ENCODE measurements at places on chromosomes 12 and 14.

DNA sequence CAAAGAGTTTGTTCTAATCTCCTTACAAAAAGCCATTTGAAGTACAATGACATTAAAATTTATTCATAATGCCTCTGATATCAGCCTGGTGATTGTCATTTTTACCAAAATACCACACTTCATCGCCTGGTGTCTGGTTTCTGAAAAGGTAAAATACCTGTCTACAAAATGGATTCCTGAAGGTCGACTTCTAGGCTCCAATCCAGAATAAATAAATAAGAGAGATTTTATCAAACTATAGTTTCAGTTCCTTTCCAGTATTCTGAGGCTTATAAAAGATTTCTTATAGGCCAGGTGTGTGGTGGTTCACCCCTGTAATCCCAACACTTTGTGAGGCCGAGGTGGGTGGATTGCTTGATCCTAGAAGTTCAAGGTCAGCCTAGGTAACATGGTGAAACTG, 340.7 kb downstream of the SLC16A7 start:
- DNase-seq = no peak

- DNase-seq = no peak
These were observed 4.7 kb downstream of the PPP2R3C start for GRCh38 chr14:35117112-35117511.

- no peak for DNase-seq
These were observed 177.6 kb downstream of the SNAPC1 start for GRCh38 chr14:61939776-61940175.

DNA sequence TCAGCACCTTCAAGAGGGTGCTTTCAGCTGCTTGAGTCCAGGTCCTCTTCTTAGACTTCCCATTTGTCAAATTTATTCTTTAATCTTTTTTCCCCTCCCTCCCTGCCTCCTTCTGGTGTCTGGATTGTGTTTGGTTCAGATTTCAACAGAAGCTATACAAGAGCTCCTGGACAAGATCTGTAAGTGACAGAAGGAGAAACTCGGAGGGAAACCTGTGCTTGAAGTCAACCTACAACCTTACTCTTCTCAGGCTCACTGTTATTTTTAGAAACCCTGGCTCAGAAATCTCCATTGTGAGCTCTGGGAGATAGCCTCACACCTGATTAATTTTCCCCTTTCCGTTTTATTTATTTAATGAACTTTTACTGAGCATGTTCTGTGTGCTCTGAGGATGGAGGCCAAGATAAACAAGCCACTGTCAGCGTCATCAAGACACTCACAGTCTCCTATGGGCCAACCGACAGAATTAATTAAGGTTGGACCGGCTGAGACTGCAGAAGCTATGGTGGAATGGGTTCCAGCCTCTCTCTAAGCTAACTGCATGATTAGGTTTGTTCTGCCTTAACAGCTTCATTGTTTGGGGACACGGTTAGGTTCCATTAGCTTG, 13.5 kb downstream of the PDE1B start:
- DNase-seq = no peak

- DNase-seq = no peak
These were observed 24.8 kb downstream of the EPYC start for GRCh38 chr12:90979951-90980350.

DNA sequence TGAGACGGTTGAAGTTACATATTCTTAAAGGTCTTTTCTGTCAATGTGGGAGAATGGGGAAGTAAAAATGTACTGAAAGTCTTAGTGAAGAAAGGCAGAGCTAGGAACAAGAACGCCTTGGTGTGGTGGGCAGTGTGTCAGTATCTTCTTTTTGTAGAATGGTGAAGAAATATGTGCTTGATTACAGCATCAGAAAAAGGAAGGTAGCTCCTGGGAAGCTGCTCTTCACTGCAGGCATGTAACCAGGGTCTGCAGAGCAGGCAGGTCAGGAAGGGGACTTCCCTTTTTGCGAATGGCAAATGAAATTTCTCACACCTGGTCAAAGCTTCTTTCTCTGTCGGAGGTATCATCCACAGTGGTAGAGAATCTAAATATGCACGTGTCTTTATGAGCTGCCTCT, 226.2 kb downstream of the ADAMTS20 start:
- no peak for DNase-seq

GRCh38 chr14:50040895-50041465, 75.4 kb downstream of the VCPKMT start:
- no peak for DNase-seq

GRCh38 chr14:94312481-94313246, 10.5 kb downstream of the SERPINA6 start:
- no peak for DNase-seq

- no peak for DNase-seq
These were observed 16.2 kb downstream of the SLC25A29 start for GRCh38 chr14:100289916-100290606.

DNA sequence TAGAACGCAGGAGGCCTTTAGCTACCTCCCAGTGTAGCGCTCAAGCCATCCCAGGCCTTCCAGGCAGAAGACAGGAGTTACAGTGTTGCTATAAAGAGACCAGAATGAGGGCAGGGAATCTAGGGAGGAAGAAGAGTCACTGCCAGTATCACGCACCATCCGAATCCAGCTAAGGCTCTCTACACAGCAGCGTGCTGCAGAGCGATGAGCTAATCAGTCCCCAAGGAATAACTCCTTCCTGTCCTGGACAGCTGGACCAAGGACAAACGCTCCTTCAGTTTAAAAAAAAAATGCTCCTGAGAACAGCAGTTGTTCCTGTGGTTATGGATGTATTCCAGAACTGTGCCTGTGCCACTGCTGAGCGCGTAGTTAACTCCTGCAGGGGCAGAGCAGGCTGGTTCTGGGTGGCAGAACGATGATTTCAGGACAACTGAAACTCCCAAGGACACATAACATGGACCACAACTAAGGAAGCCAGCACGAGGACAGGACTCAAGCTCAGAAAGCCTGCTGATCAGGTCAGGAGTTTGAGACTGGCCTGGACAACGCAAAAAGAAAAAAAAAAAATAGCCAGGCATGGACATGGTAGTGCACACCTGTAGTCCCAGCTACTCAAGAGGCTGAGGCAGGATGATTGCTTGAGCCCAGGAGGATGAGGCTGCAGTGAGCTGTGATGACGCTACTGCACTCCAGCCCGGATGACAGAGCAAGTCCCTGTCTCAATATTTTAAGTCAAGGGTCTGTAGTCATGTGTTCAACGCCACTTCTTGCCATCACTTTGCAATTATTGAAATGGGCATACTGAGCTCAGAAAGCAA, 2.6 kb downstream of the IFFO1 start:
- no peak for DNase-seq

DNA sequence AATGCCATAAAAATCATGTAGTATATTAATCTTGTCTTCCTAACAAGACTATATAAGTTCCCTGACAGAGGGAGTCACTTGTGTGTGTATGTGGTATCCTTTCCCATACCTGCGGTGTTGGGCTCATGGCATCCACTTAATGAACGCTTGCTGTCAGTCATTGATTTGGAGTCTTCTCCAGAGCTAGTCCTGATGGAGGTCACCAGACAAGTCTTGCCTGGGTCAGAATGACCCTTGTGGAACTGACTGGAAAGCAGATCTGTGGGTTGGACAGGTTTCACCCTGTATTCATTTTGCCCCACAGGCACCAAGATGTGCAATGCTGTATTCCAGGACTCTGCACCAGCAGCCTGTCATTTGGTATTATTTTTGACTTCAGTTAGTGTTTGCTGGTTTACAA, 27.3 kb upstream of the WNK1 start:
- no peak for DNase-seq

DNA sequence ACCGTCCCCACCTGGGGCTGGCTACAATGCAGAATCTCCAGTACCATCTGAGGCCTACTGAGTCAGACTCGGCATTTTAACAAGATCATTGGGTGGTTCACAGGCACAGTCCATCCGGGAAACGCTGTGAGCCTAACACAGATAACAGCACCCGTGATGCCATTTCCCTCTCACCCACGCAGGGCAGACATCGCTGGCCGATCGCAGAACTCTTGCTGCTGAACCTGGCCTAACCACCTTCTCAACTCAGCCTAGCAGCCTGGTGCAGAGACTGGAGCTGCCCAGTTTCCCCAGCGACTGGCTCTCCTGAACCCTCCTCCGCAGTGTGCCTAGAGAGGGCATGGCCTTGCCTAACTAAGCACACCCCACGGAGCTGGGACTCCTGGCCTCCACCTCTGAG, 83.3 kb downstream of the NCOR2 start:
- DNase-seq = no peak

- DNase-seq = no peak
These were observed 57.9 kb downstream of the RERG start for GRCh38 chr12:15163030-15163976.

DNA sequence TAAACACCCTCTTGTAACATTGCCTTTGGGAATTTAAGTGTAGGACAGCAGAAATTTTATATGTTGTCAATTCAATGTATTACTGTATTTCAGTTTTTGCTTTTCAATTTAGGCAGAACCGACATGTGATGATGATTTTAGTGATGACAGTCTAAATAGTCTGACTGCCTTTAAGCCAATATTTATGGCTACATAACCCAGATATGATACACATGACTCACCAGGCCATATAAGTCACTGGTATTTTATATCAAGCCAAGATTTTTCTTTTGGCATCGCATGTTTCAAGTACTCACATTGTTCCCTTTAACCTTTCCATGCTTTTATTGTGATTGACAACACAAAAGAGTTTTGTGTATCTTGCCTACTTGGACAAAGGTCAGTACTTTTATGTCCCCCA, 13.6 kb upstream of the PPM1A start:
- no peak for DNase-seq

DNA sequence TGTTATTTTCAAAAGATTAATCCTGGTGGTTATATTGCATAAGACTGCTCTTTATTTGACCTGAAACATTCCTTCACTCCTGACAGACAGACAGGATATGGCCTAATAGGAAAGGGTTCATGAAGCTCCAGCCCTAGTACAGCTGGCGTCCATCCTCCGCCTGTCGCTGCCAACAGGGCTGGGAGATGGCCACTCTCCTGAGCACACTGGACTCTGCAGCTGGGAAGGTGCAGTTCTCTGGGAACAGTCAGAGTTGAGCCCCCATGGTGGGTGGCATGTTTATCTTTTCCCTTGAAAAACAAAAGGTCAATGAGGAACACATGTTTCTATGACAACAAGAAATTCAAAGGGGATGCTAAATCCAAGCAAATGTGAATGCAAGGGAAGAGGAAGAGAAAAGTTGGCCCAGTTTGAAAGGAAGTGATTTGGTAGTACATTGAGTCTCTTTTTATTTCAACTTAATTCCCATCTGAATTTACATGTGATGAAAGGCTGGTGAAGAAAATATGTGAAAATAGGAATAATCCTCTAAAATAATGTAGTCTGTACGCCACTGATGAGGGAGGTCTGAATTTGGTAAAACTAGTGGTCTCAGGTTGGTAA, 89.9 kb upstream of the DCN start:
- DNase-seq = no peak

- no peak for DNase-seq
These were observed 209.5 kb downstream of the ANO6 start for GRCh38 chr12:45425426-45425825.

DNA sequence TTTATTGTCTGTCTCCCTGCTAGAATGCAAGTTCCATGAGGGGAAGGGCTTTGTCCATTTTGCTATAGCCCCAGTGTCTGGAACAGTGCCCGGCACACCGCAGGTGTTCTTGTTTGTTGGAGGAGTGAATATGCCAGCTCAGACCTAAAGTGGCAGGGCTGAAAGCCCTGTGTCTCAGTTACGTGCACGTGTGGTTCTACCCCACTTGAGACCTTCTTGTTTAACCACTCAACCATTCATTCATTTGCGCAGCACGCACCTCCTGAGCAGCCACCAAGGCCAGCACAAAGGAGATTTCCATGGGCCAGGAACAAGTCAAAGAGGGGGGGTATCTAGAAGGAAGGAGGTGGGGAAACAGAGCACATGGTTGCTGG, 338.0 kb upstream of the FKBP4 start:
- DNase-seq = no peak

- no peak for DNase-seq
These were observed 413 bp downstream of the LRP6 start for GRCh38 chr12:12266389-12266872.
